Testis (tissue), 5 donors: ENCODE measurements at places on chromosomes 16 and 17. TPM values are rescaled to one million over a fixed set of nuclear protein-coding genes. Genes with fewer than 3 reads are reported as not detected.

LDHD gene
- polyA plus RNA-seq: 4.2 TPM

KIF19 gene
- polyA plus RNA-seq: 2.0 TPM

CLEC3A gene
- not detected for polyA plus RNA-seq

ST6GALNAC2 gene
- polyA plus RNA-seq: 107 TPM

RHBDL1 gene
- polyA plus RNA-seq: 2.1 TPM

DYNLL2 gene
- polyA plus RNA-seq: 52.7 TPM

CD300LF gene
- 0.79 TPM for polyA plus RNA-seq

SERPINF2 gene
- 15.3 TPM for polyA plus RNA-seq

ABCC11 gene
- 24.1 TPM for polyA plus RNA-seq

SNX20 gene
- polyA plus RNA-seq: 2.1 TPM
